Adrenal gland (tissue), 19 donors: ENCODE measurements at places on chromosomes 12 and 14.

DNA sequence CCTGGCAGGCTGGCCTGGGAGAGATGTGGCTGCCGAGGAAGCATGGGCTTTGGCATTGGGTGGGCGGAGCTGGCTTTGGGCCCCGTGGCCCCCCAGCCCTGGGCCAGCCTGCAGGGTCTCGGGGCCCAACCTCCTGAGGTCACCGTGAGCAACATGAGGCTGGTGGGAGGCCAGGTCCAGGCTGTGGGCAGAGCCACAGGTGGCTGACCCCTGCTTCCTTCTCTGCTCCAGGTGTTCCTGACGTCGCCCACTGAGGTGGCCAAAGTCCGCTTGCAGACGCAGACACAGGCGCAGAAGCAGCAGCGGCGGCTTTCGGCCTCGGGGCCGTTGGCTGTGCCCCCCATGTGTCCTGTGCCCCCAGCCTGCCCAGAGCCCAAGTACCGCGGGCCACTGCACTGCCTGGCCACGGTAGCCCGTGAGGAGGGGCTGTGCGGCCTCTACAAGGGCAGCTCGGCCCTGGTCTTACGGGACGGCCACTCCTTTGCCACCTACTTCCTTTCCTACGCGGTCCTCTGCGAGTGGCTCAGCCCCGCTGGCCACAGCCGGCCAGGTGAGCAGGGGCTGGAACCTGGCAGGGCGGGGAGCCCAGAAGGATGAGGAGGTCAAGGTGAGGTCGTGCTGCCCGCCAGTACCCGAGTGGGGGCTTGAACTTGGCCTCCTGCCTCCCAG lies 5.5 kb downstream of the SLC25A47 start:
- no peaks in the 10 kb centered on the region for H3K4me1 ChIP-seq
- no peak for DNase-seq
- H3K4me3 ChIP-seq = no peak overlapping the region
- H3K27ac ChIP-seq = no peak overlapping the region

GRCh38 chr14:26004342-26004741 lies 593.5 kb downstream of the NOVA1 start:
- H3K4me1 ChIP-seq = no peaks in the 10 kb centered on the region
- no peak overlapping the region for H3K27ac ChIP-seq
- H3K4me3 ChIP-seq = no peak overlapping the region
- no peaks in the 10 kb centered on the region for H3K36me3 ChIP-seq

DNA sequence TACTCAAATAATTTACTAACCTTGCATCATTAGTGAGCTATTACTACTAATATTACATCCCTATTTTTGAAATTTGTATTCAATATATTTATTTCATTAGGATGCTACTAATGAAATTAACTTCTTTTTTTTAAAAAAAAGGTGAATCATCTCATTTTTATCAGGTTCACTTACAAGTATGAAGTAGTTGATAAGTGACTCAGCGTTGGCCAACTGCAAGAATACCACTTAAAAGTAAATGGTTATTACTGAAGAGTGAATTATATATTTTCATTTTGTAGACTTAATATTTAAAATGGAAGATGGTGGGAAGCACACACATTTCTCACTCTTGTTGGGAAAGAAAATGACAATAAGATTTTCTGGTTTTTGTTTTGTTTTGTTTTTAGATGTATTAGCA lies 19.6 kb downstream of the OR4N2 start:
- H3K27me3 ChIP-seq = no peaks in the 10 kb centered on the region
- no peaks in the 10 kb centered on the region for H3K36me3 ChIP-seq
- no peak for DNase-seq

GRCh38 chr14:52776816-52777215 lies 14.6 kb downstream of the GNPNAT1 start:
- H3K4me3 ChIP-seq = no peak overlapping the region
- DNase-seq = no peak
- peaks cover 6% of the 10 kb centered on the region for H3K36me3 ChIP-seq
- H3K4me1 ChIP-seq = no peaks in the 10 kb centered on the region
- H3K27me3 ChIP-seq = no peaks in the 10 kb centered on the region
- no peak overlapping the region for H3K27ac ChIP-seq

GRCh38 chr12:50231346-50231745 lies 52.0 kb downstream of the LIMA1 start:
- peaks cover 9% of the 10 kb centered on the region for H3K4me1 ChIP-seq
- H3K4me3 ChIP-seq = no peak overlapping the region
- H3K36me3 ChIP-seq = no peaks in the 10 kb centered on the region
- no peaks in the 10 kb centered on the region for H3K27me3 ChIP-seq

- no peaks in the 10 kb centered on the region for H3K36me3 ChIP-seq
- H3K27ac ChIP-seq = no peak overlapping the region
- H3K4me1 ChIP-seq = no peaks in the 10 kb centered on the region
- no peak for DNase-seq
- no peaks in the 10 kb centered on the region for H3K27me3 ChIP-seq
- no peak overlapping the region for H3K4me3 ChIP-seq
These were observed 189.7 kb downstream of the BCAT1 start for GRCh38 chr12:24759155-24759554.

DNA sequence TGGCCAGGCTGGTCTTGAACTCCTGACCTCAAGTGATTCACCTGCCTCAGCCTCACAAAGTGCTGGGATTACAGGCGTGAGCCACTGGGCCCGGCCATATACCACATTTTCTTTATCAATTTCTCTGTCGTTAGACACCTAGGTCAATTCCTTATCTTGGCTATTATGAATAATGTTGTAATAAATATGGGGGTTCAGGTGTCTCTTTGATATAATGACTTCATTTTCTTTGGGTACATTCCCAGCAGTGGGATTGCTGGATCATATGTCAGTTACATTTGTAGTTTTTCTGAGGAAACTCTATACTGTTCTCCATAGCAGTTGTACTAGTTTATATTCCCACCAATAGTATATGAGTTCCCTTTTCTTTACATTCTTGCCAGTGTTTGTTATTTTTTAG lies 67.8 kb upstream of the DDHD1 start:
- no peaks in the 10 kb centered on the region for H3K36me3 ChIP-seq
- H3K4me3 ChIP-seq = no peak overlapping the region
- H3K27ac ChIP-seq = no peak overlapping the region
- DNase-seq = no peak

DNA sequence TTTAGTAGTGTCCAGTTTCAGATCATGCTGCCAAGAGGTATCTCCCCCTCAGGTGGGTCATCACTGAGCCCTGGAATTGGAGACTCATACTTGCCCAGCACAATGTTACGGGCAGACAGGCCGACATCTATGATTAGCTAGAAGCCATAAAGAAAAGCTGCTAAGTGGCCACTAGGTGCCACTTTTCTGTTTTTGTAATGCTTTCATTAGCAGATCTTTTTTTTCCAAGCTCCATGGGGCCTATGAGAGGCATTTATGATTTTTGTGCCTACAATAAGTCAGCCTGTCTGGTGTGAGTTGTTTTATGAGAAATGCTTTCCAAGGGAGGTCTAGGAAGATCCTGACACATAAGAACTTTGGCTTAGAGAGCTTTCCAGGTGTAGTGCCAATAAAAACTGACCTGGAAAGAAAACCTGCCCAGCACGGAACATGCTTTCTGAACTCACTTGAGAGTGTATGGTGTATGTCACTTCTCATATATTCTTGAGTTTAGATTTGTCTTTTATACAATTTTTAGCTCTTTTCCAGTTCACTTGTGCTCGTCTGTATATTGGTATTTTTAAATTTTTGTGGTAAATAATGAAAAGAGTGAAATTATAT lies 21.8 kb upstream of the SMCO2 start:
- H3K4me1 ChIP-seq = no peaks in the 10 kb centered on the region
- DNase-seq = peak; percentile 45

DNA sequence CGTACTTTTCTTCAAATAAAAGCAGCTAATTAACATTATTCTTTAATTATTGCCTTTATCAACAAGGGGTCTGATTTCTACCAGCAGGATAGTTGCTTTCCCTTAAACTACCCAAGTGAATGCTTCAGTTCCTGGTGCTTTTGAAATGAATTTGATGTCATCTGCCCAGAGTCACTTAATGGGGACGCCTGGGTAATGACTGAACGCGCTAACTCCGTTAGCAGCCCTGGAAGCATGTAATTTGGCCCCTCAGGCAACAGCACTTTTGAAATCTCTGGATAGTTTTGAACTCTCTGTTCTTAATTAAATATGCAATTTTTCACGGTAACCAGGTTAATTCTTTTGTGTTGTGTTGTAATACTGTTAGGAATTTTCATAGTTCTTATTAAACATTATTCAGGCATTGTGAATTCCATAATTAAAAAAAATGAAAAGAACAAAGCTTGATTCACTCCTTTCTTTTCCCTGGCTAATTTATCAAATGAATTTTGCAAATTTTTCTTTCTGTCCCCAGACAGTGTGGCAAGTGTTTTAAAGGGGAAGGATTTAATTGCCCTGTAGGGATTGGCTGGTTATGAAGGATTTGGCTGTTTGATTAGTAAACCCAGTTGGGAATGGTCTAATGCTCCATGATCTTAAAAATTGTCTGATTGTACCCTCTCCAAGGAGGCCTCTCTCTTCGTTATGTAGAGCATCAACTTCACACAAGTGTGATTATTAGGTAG lies 137.5 kb upstream of the MYL2 start:
- no peak for DNase-seq
- no peaks in the 10 kb centered on the region for H3K4me1 ChIP-seq
- H3K27me3 ChIP-seq = no peaks in the 10 kb centered on the region
- no peaks in the 10 kb centered on the region for H3K36me3 ChIP-seq
- no peak overlapping the region for H3K4me3 ChIP-seq

GRCh38 chr14:105041841-105042765 lies 21.2 kb upstream of the CDCA4 start:
- no peaks in the 10 kb centered on the region for H3K36me3 ChIP-seq
- no peak for DNase-seq
- H3K27me3 ChIP-seq = no peaks in the 10 kb centered on the region
- no peak overlapping the region for H3K4me3 ChIP-seq

DNA sequence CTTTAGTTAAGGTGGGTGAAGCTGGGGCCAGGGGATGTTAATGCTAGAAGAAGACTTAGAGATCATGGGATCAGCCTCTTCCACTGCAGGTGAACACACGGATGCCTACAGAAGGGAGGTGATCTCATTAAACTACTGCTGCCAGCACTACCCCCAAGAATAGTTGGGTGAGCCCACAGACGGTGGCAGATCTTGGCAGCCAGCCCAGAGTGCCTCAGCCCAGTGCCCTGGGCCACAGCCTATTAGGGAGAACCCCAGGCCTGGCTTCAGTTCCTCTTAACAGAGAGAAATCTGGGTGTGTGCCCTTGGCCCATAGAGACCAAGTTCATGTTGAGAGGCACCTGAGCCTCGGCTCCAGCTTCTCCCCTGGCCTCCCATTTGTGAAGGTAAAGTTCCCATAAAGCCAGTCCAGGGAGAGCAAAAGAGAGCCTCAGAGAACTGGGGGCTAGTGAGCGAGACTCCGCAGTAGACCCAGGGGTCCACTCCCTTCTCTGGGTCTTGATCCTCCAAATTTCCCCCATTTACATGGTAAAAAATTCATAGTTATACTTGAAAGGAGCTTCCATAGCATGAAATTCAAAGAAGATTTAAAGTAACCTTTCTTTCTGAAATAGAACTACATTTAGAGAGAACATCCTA lies 125.0 kb upstream of the CCND2 start:
- H3K27me3 ChIP-seq = no peaks in the 10 kb centered on the region
- H3K36me3 ChIP-seq = no peaks in the 10 kb centered on the region
- no peak overlapping the region for H3K4me3 ChIP-seq
- DNase-seq = peak; percentile 33

GRCh38 chr14:37369425-37369824 lies 171.7 kb downstream of the MIPOL1 start:
- H3K27ac ChIP-seq = no peak overlapping the region
- H3K36me3 ChIP-seq = no peaks in the 10 kb centered on the region
- H3K27me3 ChIP-seq = no peaks in the 10 kb centered on the region
- no peak for DNase-seq
- H3K4me3 ChIP-seq = no peak overlapping the region
- H3K4me1 ChIP-seq = no peaks in the 10 kb centered on the region

- peaks cover 7% of the 10 kb centered on the region for H3K4me1 ChIP-seq
- H3K36me3 ChIP-seq = no peaks in the 10 kb centered on the region
- H3K4me3 ChIP-seq = no peak overlapping the region
These were observed 32.3 kb downstream of the NRDE2 start for GRCh38 chr14:90299408-90299807.

DNA sequence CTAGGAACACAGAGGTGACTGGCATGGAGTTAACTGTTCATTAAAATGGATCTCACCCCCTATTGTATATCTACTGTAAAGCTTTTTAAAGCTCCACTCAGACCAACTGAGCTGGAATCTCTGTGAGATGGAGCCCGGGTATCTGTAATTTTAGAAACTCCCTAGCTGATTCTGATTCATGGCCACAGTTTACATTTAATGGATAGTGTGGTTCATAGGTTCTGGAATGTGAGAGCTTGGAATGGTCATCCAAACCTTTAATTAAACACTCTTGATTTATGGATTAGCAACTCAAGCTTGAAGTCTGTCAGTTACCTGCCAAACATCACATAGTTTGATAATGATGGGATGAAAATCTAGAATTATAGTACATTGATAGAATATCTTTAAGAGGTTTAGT lies 183.8 kb downstream of the SLC25A21 start:
- H3K27ac ChIP-seq = no peak overlapping the region
- no peak for DNase-seq
- H3K4me3 ChIP-seq = no peak overlapping the region
- H3K36me3 ChIP-seq = no peaks in the 10 kb centered on the region

DNA sequence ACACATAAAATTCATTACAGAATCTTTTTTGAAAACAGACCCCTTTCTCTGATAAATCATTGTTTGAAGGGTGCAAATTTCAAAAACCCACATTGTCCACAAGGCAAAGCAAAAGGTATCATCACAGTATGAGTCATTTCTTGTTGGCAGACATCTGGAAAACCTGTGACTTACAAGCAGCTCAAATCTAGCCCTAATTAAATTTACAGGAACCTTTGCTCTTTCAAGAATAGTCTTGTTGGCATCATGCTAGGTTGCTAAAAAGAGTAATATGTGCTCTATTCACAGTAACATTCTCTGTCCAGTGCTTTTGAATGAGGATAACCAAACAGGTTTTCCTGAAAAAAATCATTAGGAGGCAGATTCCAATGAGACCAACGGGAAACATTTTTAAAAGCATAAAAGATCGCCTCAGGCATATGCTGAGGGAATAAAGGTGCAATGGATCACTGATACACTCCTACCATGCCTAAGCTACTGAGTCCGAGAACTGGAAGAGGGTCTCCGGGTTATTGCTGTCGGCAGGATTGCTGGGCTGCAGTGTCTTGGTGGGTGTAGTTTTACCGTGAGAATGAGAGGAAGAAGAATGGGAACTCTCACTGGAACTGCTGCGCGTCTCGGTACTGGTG lies 55.5 kb upstream of the TTC7B start:
- no peak overlapping the region for H3K27ac ChIP-seq
- H3K4me3 ChIP-seq = no peak overlapping the region
- H3K27me3 ChIP-seq = no peaks in the 10 kb centered on the region
- H3K36me3 ChIP-seq = no peaks in the 10 kb centered on the region

GRCh38 chr14:87468531-87468930 lies 524.5 kb downstream of the GALC start:
- H3K36me3 ChIP-seq = no peaks in the 10 kb centered on the region
- no peak for DNase-seq
- no peaks in the 10 kb centered on the region for H3K4me1 ChIP-seq
- no peak overlapping the region for H3K4me3 ChIP-seq
- H3K27me3 ChIP-seq = no peaks in the 10 kb centered on the region
